Foreskin keratinocyte (primary cell): ENCODE measurements at places on chromosomes 11 and 22. TPM values are rescaled to one million over a fixed set of nuclear protein-coding genes. Genes with fewer than 3 reads are reported as not detected.

- DNase-seq = no peak
Observed at GRCh38 chr22:48144318-48144717, 1381.9 kb downstream of the TBC1D22A start.

Gene OVCH2
- polyA plus RNA-seq = 0.13 and 0.21 TPM in 2 replicates

Gene CNTF
- polyA plus RNA-seq = 0.16 and 0.21 TPM in 2 replicates

DNA sequence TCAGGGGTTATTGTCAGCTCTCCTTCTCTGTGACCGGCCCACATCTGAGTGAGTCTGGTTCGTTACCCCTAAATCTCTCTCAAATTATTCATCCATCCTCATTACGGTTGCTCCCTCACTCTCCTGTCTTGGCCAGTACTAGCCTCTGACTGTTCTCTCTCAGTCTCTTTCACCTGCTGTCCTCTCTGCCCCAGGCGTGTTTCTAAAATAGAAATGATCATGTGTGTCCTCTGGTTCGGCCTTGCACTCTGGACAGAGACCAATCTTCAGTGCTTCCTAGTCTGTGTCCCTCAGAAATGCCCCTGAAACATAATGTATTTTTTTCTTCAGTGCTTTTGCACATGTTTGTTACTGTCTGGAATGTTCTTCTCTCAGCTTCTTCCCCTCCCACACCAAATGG, 4.9 kb downstream of the PSMD13 start:
- DNase-seq = no peak

DNA sequence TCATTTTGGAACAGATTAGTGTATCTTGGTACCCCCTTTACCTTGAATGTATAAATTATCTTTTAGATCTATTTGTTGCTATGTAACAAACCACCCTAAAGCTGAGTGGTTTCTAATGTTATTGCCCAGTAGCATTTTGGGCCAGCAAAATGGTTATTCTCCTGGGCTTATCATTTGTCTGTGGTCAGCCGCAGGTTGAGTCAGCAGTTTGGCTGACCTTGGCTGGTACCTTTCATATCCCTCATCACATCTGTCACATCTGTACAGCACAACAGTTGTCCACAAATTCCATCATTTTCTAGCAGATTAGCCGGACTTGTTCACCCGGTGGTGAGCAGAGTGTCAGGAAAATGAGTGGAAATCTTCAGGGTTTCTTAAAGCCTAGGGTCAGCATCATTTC, 588.5 kb upstream of the ARHGAP42 start:
- DNase-seq = no peak

Gene GLYATL1
- polyA plus RNA-seq = 0.08 and 0.20 TPM in 2 replicates

Gene SLC22A8
- polyA plus RNA-seq = not detected in 2 replicates

DNA sequence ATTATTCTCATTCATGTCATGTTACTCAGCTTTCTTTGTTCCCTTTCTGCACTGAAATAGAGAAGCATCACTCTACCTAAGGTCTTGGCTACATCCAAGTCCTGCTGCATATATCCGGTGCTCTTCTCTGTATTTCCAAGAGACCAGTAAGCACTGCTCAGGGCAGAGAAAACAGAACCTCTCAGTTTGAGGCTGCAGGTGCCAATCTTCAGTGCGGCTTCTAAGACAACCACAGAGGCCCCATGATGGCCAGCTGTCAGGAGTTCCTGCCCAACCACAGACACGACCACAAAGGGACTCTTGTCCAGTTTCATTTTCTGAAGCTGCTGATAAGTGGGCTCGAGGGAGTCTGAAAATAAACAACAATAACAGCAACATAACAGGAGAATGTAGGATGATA, 378.4 kb upstream of the PITPNB start:
- no peak for DNase-seq

GRCh38 chr11:110797453-110797852, 85.2 kb upstream of the ARHGAP20 start:
- DNase-seq = peak; percentile 30

DNA sequence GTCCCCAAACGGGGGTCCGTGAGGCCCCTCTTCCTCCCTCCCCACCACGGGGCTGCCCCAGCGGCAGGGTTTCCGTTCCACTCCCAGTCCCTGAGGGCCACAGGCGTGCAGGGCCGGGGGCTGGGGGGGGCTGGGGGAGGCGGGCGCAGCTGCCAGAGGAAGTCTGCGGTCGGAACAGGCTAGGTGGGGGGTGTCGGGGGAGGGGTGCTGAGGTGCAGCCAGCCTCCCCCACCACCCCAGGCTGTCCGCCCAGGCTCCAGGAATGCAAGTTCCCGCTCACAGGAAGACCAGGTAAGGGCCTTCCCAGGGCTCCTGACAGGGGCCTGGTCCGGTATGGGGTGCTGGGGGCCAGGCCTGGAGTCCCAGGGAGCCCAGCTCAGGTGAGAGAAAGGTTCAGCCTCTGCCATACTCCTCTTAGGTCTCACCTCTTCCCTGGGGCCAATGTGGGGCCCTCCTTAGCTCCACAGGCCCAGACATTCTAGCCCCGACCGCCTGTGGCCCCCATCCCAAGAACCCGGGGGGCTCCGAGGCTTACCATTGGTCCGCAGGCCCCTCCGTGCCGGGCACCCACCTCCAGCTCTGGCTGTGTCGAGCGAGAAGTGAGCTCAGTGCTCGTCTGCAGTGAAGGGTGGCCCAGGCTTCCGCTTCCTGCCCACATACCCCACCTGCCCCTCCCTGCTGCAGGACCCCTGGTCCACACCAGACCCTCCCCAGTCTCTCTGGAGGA, at the start of gene PTPRCAP:
Gene PTPRCAP (minus strand): TSS at position 601 of the 727 bp plus-strand sequence. CDS start 63 bp downstream, at position 538.
- no peak for DNase-seq

Gene P2RX6
- 0.21 and 0.38 TPM in 2 replicates for polyA plus RNA-seq

GRCh38 chr22:21067901-21068680, 22.3 kb downstream of the LRRC74B start:
- DNase-seq = no peak

- DNase-seq = no peak
Observed at GRCh38 chr22:48340727-48341709, 1486.7 kb downstream of the BRD1 start.

DNA sequence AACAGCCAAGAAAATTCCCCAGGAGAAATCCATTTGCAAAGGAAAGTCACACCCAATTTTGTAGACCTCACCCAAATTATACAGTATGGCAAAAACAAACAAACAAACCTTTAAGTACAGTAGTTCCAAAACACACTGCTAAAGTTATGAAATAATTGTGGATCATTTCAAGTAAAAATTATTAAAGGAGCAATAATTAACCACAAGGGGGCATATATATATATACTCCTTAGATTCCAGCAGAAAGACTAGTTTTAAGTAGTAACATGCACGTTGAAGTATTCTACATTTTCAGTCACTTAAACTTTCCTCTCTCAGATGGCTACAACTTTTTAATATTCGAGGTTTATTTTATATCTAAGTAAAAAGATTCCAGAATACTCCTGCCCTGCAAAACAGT, 26.8 kb downstream of the RNF141 start:
- no peak for DNase-seq

DNA sequence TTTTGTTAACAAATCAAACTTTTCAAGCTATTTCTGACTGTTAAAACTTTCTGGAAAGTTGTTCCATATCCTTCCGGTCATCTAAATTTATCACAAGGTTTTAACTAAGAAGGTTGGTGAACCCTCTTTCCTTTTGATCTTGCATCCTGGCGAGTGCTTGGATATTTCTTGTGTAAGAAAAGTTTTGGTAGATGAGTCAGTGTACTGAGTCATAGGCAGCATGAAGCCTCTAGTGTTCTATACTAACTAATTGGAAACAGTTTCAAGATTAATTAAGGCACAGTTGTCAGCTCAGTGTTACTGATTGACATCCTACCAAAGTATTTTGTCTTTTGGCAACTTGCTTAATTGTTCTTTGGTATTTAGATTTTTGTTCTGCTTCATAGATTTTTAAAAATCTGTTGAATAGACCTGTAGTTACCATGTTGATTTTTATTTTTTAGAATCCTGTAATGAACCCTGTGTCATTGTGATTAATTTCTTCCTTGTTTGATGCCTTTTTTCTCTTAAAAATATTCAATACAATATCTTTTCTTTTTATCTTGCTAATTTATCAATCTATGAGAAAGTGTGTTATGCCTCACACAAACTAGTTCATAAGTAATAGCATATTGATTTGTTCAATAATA, 38.0 kb downstream of the METTL15 start:
- peak; percentile 78 for DNase-seq

- no peak for DNase-seq
Observed at GRCh38 chr11:96015906-96016565, 92.1 kb upstream of the MTMR2 start.
